Progenitor cell of endocrine pancreas (in vitro differentiated cells): ENCODE measurements at places on chromosomes 12 and 14. TPM values are rescaled to one million over a fixed set of nuclear protein-coding genes. Genes with fewer than 3 reads are reported as not detected.

DNA sequence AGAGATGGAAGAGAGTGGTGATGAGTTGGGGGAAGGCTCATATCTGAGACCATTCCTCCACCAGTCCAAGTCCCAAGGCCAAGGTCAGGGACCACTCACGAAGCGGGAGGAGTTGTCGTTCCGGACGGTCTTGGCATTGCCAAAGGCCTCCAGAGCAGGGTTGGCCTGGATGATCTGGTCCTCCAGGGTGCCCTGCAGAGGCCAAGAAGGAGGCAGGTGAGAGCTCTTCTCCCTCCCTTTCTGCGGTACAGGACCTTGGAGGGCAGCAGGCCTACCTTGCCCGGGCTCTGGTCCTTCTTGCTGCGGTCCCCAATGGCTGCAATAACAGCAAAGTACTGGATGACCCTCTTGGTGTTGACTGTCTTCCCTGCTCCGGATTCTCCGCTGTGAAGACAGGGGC is 4.0 kb downstream of the MYH7 start:
- no peak overlapping the region for H3K4me3 ChIP-seq
- no peak overlapping the region for H3K27ac ChIP-seq
- peaks cover 39% of the 10 kb centered on the region for H3K27me3 ChIP-seq
- DNase-seq: no peak

GRCh38 chr12:29116414-29116813 is 32.7 kb upstream of the FAR2 start:
- H3K27me3 ChIP-seq: no peaks in the 10 kb centered on the region
- DNase-seq: no peak
- no peak overlapping the region for H3K27ac ChIP-seq
- H3K36me3 ChIP-seq: no peaks in the 10 kb centered on the region
- H3K4me3 ChIP-seq: no peak overlapping the region

The KRT73 gene
- not detected in 2 replicates for total RNA-seq

The KCNJ8 gene
- 1.1 and 2.2 TPM in 2 replicates for total RNA-seq

GRCh38 chr12:113214895-113215400 is 6.3 kb upstream of the TPCN1 start:
- H3K36me3 ChIP-seq: no peaks in the 10 kb centered on the region
- H3K27ac ChIP-seq: no peak overlapping the region
- no peaks in the 10 kb centered on the region for H3K27me3 ChIP-seq
- no peaks in the 10 kb centered on the region for H3K4me1 ChIP-seq
